ENCODE measurements at places on chromosomes 6 and 20.

DNA sequence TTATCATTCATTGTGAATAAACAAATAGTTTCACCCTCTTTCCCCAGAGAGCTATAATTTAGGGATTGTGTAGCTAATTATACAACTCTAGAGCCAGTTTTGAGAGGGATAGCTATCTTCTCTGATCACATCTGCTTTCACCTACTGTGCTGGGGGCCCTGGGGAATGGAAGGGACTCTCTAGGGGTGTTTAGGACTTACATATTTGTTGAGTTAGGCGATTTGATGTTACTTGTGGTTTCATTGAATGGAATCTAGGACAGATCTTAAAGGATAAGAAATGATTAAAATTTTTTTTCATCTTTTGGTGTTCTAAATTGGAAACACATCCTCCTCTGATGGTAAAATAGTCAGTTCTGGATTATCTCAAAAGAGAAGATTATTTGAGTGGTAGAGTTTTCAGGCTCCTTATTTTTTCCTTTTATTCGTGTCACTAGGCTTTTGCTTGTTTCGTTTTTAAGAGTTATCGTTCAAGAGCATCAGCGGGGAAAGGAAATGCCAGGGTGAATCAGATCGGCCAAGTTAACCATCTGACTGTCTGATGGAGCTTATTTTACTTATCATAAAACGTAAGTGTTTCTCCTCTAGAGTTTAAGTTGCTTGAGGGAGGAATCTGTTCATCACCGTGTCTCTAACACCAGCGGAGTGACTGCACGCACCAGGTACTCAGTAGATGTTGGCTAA lies 236.7 kb downstream of the FARS2 start:
- no peak for DNase-seq

- no peak for DNase-seq
Measured at GRCh38 chr6:63787021-63787420, 151.4 kb downstream of the PHF3 start.

GRCh38 chr6:137832110-137832509 lies 34.9 kb upstream of the TNFAIP3 start:
- no peak for DNase-seq

GRCh38 chr6:44737829-44738528 lies 350.5 kb downstream of the CDC5L start:
- no peak for DNase-seq

GRCh38 chr6:167152862-167153261 lies 4.9 kb downstream of the GPR31 start:
- DNase-seq: peak; percentile 42

- DNase-seq: no peak
Measured at GRCh38 chr6:40627316-40627715, 40.2 kb upstream of the LRFN2 start.

GRCh38 chr6:109623288-109623687 lies 67.7 kb downstream of the AK9 start:
- DNase-seq: peak; percentile 24

DNA sequence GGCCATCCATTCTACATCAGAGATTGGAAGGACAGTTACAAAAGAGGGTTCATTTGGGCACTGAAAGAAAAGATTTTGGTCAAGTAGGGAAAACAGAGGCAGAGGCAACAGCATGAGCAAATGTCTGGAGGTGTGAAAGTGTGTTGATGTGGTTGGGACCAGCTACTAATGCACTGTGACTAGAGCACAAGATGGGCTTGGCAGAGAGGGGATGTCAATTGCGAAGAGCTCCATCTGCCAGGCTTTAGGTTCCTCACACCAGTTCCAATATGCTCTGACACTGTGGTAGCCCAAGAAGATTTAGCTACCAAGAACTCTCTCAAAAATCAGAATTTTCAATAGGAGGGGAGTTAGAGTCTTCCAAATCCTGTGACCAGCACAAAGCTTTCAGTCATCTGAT lies 42.1 kb downstream of the TRAF3IP2 start:
- no peak for DNase-seq

- DNase-seq: no peak
Measured at GRCh38 chr6:33118525-33119123, 42.8 kb downstream of the HLA-DPB1 start.

DNA sequence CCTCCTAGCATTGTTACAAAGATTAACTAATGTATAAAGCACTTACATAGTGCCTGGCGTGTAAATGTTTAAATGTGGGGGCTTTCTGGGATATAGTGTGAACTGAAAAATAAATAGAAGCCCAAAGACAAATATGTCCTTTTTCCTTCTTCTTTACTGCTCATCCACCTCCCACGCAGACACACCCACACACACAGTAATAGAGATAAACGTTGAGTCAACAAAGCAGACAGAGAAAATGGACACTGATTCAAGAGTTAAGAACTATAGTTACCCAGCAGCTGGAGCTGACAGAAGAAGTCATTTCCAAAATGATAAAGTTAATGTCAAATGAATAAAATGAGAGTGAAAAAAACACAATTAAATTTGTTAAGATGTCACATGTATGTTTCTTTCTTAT lies 68.3 kb downstream of the FHL5 start:
- peak; percentile 21 for DNase-seq

DNA sequence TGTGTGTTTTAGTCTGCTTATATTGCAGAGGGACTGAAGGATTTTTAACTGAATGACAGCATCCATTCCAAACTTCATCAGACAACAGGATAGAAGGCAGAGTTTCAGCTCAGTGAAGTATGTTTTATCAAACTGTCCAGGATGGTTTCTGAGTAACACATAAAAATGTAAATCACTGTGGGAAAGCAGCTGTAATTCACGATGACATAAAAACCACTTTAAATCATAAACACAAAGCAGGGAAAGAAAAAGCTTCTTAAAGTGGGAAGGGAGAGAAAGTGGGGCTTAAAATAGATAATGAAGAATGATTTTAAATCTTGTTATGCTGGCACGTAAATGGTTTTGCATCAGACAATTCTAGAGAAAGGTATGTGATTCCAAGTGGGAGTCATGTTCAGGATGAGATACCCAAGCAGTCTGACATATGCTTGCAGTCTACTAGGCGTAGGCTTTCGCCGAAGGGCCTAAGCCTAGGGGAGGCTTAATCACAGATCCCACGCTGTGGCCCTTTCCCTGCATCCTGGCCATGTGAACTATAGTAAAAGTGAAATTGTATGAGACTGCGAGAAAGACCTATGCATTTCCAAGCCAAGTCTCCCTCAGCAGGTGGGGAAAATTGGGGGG lies 610.6 kb downstream of the PRKN start:
- no peak for DNase-seq

- no peak for DNase-seq
Measured at GRCh38 chr6:106886081-106886843, 88.3 kb downstream of the CD24 start.

DNA sequence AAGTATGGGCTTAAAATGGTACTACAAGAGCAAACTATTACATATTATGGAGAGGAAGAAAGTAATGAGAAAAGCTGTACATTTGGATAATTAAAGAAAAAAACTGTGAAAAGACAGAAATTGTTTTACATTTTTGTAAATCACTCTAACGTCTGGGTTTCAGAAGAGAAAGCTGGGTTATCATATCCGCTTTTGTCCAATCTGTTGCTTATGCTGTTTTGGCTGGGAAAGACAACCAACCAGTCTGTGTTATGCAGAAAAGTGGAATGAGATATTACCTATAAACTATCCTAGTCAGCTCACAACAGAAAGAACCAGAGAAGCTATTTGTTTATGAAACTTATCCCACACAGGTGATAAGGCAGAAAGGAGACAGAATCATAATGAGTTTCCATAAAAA lies 32.4 kb downstream of the REV3L start:
- DNase-seq: no peak

GRCh38 chr6:108383981-108384380 lies 89.1 kb downstream of the AFG1L start:
- no peak for DNase-seq

DNA sequence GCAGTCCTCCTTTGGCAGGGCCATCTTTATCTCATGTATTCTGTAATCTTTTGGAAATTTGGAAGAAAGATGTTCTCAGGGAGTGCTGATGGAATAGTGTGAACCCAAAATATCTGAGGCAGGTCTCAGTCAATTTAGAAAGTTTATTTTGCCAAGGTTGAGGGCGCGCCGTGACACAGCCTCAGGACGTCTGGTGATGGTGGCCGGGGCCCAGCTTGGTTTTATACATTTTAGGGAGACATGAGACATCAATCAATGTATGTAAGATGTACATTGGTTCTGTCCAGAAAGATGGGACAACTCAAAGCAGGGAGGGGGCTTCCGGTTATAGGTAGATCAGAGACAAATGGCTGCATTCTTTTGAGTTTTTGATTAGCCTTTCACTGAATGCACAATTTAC lies 89.8 kb downstream of the ERMARD start:
- no peak for DNase-seq

GRCh38 chr6:83707829-83708545 lies 914 bp downstream of the SNAP91 start:
- peak; percentile 5 for DNase-seq

- DNase-seq: no peak
Measured at GRCh38 chr6:79042799-79043126, 35.3 kb downstream of the PHIP start.

- peak; percentile 57 for DNase-seq
Measured at GRCh38 chr6:43926634-43927531, 156.9 kb downstream of the VEGFA start.

DNA sequence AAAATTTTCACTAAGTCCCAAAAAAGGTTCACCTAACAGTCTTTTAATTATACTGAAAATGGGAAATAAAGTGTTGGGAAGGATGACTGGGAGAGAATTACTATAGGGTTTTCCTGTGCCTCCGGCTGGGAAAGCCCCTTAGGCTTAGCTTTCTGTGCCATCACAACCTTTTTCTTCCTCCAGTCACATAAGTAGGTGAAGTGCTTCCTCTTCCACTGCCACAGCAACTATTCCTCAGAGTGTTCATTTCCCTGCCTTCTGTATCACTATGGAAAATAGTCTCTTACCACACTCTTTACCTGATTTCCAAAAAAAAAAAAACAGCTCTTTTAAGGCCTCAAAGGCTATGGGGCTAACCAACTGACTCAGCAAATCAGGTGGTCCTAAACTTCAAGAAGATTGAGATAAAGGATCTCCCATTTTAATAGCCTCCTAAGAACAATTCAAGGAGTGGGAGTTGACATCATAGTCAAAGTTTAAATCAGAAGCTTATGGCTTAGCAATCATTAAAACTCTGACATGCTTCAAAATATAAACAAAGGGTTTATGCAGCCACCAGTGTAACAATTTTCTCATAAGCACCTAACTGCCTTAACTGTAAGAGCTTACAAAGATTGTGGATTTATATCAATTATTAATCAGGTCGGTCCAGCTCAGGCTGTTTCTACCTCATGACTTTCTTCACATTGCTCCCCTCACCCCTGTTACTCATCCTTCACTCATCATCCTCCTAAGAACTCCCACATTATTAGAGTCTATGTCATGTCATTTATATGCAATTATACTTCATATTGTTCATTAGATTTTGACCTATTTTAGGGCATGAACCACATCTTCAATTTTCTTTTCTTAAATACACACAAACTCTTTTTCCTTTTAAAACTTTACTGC lies 95.3 kb downstream of the RNGTT start:
- no peak for DNase-seq

DNA sequence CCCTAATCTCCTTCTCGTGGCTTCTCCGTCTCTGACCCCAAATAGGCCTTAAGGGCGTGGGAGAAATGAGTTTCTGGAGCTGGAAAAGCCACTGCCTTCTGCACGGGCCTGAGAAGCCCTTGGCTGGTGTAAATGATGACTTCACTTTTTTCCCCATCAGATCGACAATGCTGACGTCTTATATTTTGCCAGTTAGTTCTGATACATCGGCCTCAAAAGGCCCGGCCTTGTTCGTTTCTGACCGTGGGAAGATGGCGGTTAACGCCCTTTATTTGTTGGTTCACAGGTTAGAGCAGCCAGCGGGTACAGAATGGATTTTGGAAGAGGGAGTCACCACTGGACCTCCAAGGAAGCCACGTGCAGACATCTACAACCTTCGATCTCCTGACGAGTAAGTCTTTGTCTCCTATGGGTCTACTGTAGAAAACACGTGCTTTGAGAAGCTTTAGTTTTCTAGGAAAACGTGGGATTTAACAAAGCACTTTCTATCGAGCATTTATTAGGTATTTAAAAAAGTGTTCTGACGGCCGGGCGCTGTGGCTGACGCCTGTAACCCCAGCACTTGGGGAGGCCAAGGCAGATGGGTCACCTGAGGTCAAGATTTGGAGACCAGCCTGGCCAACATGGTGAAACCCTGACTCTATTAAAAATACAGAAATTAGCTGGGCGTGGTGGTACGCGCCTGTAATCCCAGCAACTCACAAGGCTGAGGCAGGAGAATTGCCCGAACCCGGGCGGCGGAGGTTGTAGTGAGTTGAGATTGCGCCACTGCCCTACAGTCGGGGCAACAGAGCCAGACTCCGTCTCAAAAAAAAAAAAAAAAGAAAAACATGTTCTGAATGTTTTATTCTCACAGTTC lies 1.2 kb upstream of the ZNFX1 start:
- DNase-seq: peak; percentile 47

DNA sequence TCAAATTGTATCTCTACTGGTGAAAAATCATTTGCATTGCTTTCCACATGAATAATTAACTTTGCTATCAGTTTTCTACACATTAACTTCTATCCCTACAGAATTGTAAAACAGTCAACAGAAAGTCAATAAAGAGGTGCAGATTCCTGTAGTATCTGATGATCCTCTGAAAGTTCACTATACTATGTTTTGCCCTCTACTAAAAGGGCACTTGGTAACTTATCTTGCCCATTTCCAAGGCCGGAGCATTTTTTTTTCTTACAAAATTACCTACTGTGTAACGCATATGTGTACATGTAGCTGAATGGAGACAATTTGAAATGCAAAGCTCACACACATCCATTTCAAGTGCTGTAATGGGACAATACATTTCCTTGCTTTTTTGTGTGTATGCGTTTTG lies 9.6 kb upstream of the SPTLC3 start:
- DNase-seq: no peak

GRCh38 chr6:131290955-131291354 lies 155.7 kb downstream of the AKAP7 start:
- DNase-seq: no peak

GRCh38 chr6:143958839-143959399 lies 49.1 kb downstream of the PLAGL1 start:
- DNase-seq: no peak

GRCh38 chr6:151275566-151275965 lies 35.8 kb downstream of the AKAP12 start:
- no peak for DNase-seq

GRCh38 chr6:7773322-7773721 lies 47.4 kb downstream of the BMP6 start:
- DNase-seq: no peak

- DNase-seq: no peak
Measured at GRCh38 chr6:139823099-139823807, 448.8 kb upstream of the CITED2 start.

DNA sequence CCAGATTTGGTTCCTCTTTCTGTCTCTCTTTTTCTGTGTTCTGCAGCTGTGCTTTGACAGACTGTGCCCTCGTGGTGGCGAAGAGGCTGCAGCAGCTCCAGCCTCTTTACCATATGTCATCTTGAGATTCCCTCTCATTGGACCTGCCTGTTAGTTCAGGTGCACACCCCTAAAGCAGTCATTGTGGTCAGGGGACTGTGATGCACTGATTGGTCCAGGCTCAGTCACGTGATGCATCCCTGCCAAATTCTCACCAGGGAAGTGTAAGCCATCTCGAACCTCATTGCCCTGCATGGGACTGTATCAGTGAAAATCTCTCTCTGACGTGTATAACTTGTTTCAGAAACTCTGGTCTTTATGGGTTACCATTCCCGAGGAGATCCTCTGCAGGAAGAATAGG lies 160.3 kb downstream of the EYA2 start:
- no peak for DNase-seq
